Urinary bladder (tissue), 4 donors: ENCODE measurements at places on chromosomes 12 and 14.

DNA sequence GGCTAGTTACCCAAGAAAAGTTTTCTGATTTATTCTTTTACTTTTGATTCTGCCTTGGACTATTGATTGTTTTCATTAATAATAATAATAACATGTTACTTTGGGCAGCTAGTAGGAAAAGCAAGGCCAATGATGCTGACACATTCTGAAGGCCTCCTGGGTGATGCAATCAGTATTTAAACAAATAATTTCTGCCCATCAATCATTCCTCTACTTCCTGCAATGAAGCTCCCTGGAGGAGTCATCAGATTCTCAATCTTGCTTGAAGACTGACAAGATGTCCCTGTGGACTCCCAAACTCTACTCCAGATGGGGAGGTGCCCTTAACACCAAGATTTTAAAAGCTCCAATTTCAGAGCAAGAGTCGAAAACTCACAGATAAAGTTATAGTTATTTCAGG lies at the start of gene SPX:
SPX (plus strand) TSS at position 244 of the 400 bp plus-strand sequence. CDS start 177 bp downstream, outside the sequence.
- DNase-seq = no peak

DNA sequence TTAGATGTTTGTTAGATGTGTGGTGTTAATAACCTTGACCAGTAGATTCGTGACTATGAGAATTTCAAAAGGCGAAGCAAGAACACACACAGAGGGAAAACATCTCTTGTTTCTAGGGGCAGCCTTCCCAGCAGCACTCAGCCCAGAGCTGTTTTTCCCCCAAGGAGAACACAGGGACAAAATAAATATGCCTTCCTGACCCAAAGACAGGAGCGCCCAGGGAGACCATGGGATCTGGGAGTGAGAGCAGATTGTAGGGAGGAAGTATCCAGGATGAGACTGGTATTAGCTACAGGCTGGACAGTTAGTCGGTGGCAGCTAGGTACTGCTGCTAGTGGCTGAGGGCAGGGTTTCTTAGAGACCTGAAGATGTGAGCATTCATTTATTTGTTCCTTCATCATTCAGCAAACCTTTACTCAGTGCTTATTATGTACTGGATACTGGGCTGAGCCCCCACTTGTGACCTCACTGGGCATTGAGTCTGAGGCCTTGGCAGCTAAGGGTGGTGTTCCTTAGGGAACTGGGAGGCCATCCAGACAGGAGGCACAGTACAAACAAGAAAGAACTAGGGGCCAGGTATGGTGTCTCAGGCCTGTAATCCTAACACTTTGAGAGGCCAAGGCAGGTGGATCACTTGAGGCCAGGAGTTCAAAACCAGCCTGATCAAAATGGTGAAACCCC lies 469.8 kb downstream of the ZFP36L1 start:
- no peak for DNase-seq

DNA sequence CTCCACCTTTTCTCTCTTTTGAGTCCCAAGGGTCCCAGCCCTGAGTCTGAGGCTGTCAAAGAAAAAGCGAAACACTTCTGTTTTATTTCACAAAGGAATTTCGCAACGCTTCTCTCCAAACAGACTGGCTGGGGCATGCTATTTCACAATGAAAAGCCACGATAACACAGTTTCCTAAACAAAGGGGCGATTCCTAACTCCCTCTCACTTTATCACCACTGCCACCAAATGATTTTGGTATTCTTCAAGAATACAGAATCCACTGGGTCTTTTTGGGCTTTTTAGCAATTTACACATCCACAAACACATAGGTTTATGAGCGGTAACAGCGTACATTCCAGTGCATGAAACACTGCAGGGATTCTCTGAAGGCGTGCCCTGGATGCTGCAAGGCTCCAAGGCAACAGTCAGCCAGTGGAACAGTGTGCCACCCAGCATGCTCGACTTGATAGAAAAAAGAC lies 161.2 kb downstream of the DAD1 start:
- no peak for DNase-seq

- DNase-seq = no peak
Observed at GRCh38 chr14:96297000-96297399, 41.0 kb downstream of the BDKRB1 start.

DNA sequence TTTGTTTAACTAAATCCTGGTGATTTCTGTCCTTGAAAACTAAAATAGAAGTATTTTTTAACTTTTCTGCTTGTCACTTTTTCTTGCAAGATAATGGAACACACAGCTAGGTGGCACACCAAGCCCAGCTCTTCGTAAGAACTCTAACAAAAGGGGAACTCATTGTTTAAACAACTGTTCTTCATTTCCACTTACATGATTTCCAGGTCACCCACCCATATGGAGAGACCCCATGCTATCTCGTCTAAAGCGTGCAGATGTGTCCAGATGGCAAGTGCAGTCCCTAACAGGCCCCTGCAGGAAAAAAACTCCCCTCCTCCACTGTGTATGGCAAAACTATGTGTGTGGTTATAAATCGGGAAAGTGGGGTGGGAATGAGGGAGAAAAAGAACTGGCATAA lies 43.3 kb upstream of the NT5DC3 start:
- DNase-seq = no peak

DNA sequence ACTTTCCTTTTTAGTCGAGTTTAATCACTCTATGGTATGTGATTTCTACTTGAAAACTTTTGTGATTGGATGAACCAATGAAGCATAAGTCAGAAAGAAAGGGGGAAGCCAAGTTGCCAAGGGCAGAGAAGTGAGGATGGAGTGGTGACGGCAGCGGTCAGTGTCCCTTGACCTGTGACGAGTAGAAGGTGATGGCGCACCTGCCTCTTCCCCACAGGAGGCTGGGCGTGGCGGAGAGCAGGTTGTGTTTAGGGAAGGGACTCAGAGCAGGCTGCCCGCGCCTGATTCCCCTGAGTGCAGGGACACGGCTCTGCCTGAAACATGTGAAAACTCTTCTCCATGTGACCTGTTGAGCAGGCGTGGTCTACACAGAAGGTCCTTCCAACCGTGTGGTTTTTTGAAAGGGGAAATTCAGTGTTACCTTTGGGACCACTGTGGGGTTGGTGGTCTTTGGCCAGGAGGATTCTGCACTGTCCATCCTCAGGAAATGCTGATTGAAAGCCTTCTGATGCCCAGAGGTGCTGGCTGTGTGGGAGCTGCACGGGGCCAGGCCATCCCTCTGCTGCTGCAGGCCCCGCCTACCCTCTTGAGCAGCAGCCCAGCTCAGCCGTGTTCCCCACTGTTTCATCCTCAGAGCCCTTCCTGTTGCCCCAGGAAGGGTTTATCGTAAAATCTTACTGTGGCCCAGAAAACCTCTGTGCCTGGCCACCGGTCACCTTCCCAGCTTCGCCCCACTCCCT lies 23.5 kb upstream of the AMN start:
- DNase-seq = no peak

DNA sequence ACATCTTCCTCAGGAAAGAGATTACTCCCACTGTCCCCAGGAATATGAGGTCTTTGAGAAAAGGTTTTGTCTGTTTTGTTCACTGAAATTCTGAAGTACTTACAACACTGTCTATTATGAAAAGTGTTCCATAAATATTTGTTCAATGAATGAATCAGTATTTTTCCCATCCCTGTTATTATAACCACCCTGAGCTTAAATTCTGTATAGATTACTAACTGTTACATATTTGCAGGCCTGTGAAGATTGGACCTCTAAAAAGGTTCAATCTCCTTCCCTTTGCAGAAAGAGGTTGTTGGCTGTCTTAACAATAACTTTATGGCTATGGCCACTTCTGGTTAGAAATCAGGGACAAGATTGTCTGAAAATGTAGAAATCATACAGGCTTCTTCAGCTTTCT lies 174.5 kb upstream of the NPAS3 start:
- no peak for DNase-seq

GRCh38 chr12:65596514-65597091 lies 227.7 kb upstream of the HMGA2 start:
- no peak for DNase-seq

GRCh38 chr14:53547593-53547992 lies 394.5 kb upstream of the DDHD1 start:
- DNase-seq = no peak

- no peak for DNase-seq
Observed at GRCh38 chr14:58177125-58177524, 22.8 kb upstream of the ACTR10 start.

GRCh38 chr14:93100570-93100969 lies 15.2 kb downstream of the ITPK1 start:
- no peak for DNase-seq

- DNase-seq = no peak
Observed at GRCh38 chr14:88322504-88323085, 474 bp downstream of the KCNK10 start.

DNA sequence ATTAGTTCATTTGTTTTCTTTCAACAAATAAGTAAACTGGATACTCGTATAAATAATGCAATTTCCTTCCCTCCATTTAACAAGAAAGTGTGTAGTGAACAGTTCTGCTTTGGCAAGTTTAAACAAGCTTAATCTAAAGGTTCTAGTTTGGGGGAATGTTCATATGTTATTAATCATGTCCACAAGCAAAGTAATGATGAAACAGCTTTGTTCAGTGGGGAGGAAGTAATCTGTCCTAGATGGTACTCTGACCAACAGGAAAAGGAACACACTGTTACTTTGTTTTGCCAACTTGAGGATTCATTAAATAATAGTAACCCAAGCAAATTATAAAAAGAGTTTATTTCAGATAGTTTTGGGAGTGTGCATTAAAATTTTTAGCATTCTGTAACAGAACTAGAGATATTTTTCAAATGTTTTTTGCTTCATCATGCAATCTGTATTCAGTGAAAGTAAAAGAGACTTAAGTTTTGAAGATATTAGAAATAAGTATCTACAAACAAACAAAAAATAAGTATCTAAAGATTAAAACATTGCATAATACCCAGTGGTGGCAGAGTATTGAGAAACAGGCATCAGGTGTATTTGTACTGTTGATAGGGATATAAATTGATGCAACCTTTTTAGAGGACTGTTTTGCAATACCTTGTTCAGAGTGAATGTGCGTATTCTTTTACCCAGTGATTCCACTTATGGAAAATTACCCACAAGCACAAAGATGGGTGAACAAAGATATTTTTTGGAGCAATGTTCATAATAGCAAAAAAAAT lies 61.1 kb downstream of the RAB35 start:
- DNase-seq = no peak

- no peak for DNase-seq
Observed at GRCh38 chr14:93987376-93987775, 9.7 kb upstream of the CCDC197 start.

DNA sequence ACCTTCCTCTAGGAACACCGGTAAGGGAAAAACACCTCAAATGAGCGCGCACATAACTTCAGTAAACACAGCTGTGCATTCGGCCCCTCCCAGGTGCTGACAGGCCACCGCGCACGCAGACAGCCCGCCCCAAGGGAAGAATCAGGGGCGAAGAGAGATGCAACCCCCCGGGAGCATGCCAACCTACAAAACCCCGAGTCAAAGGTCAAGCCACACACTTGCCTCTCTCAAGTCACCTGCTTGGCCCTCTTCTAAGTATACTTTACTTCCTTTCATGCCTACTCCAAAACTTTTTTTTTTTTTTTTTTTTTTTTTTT lies 2.3 kb upstream of the CYP46A1 start:
- DNase-seq = no peak

- no peak for DNase-seq
Observed at GRCh38 chr12:92568691-92569090, 134.1 kb upstream of the PLEKHG7 start.
